ENCODE measurements at places on chromosomes 16 and 17. TPM values are rescaled to one million over a fixed set of nuclear protein-coding genes. Genes with fewer than 3 reads are reported as not detected.

GRCh38 chr17:6078458-6078871, 8.3 kb downstream of the WSCD1 start:
- no peak for ATAC-seq

- peak; percentile 44 for ATAC-seq
These were observed 5.9 kb downstream of the SLC5A11 start for GRCh38 chr16:24851700-24852099.

DNA sequence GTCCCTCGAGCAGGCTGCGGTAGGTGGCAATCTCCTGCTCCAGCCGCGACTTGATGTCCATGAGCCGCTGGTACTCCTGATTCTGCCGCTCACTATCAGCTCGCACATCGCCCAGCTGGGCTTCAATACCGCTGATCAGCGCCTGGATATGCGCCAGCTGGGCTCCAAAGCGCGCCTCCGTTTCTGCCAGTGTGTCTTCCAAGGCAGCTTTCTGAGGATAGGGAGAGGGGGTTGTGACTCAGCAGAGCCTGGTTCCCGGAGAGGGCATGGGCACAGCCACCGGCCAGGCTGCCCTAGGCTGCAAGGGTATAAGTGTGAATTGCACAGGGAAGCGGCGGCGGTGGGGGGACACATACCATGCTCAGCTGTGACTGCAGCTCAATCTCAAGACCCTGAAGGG, 4.3 kb downstream of the KRT19 start:
- no peak for ATAC-seq

DNA sequence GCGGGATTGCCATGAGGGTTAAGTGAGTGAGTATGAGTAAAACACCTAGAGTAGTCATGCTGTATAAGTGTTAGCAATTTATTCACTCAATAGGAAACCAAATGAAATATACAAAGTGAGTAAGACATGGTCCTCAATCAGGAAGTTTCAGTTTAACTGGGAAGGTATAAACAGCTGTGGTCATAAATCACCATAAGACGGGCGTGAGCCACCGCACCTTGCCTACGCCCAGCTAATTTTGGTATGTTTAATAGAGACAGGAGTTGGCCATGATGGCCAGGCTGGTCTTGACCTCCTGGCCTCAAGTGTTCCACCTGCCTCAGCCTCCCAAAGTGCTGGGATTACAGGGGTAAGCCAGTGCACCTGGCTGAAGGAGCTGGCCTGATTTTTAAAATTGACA, 27.0 kb downstream of the RNF135 start:
- ATAC-seq: peak; percentile 56

DNA sequence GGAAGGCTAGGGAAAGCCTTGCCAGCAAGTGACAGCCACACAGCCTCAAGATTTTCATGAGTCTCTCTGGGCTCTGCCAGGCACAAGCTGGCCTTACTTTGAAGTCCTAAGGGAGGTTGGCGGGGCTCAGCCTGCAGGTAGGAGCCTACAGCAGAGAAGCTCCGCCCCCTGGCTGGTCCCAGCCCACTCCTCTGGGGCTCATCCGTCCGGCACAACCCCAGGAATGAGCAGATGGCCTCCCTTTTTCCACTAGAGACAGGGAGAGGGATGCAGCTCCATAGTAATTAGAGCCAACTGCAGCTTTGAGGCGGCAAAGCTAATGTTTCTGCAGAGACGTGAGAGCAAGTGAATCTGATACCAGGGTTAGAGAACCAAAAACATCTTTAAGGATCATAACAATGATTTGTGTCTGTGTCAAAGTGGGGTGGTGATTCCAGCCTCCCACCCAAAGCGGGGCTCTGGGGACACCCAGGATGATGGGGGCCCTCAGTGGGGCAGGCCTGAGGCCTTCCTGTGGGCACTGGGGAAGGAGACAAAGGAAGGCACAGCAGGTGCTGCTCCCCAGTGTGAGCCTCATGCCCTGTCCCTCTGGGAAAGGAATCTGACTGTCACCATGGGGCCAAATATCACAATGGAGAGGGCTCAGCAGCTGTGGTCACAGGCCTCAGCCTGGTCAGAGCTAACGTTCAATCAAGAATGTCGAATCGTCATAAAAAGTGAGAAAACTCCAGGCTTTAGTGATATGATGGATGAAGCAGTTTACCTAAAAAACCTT, 61.5 kb downstream of the RBFOX3 start:
- no peak for ATAC-seq

- ATAC-seq: no peak
These were observed 207.0 kb upstream of the COX10 start for GRCh38 chr17:13862346-13862745.

DNA sequence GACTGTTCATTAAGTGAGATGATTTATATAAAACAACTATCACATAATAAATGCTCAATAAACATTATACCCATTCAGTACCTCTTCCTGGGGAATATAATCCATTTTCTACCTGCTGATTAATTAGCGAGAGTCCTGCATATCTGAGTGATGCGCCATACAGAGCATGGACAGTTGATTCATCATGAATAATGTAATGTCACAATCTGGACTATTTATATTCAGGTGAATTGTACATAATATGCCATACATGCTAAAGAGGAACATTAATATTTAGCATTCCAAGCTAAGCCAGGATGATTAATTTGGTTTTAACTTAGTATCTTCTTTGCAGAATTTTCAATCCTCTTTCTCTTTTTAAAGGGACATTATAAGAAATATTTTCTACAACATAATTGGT, 362.0 kb upstream of the XYLT1 start:
- no peak for ATAC-seq

DNA sequence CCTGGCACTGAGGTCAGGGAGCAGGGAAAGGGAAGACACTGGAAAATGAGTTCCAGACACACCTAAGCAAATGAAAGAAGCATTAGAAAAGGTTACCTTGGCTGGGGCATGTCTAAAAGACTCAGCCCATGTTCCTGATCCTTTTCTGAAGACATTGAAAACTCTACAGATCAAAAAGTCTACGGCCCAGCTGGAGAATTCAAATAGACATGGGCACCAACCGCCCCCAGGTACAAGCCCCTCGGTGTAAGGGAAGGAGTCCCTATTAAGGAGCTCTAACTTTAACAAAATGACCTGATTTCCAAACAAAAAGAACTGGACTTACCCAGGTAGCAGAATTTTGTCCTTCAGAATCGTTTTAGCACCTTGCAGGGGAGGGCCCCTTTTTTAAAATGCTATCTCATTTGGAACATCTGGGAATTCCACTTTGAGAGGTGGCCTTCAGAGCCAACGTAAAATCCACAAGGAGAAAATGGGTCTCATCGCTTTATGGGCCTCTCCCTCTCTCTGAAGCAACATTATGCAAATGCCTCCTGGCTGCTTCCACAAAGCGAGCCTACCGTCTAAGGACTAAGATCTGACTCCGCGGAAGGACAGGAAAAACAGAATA, 43.6 kb upstream of the RBFOX3 start:
- no peak for ATAC-seq

GRCh38 chr17:9389111-9389527, 186.5 kb downstream of the STX8 start:
- peak; percentile 92 for ATAC-seq

DNA sequence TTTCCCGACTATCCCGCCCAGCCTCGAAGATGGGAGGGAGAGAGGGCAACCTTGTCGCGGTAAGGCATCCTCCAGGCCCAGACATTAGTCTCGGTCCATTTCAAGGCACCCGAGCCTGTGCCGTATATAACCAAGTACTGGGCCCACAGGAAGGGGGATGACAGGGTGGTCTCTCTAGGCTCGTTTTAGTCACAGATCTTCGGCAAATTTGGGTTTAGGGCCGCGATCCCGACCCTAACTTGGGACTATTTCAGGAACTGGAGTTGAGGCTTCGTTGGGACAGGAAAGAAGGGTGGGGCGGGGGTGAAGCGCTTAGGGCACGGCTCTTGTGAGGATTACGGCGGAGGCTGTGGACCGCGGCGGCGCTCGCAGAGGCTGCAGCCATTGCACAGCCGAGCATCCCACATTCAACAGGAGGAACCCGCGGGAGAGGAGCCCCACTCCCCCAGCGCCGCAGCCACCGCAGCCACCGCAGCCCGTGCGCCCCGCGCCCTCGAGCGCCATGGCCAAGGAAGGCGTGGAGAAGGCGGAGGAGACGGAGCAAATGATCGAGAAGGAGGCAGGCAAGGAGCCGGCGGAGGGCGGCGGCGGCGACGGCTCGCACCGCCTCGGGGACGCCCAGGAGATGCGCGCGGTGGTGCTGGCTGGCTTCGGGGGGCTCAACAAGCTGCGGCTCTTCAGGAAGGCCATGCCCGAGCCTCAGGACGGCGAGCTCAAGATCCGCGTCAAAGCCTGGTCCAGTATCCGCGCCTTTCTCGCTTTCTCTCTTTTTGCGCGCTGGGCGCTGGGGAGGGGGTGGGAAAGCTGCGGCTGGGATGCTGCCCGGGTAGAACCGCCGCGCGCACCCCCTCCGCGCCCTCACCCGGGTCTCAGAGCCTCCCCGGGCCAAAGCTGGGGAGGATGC, at the start of gene VAT1L:
Gene VAT1L, plus strand, starts transcription at position 384 of the 904 bp plus-strand sequence. Its CDS starts 119 bp downstream, at position 503.
- ATAC-seq: no peak

DNA sequence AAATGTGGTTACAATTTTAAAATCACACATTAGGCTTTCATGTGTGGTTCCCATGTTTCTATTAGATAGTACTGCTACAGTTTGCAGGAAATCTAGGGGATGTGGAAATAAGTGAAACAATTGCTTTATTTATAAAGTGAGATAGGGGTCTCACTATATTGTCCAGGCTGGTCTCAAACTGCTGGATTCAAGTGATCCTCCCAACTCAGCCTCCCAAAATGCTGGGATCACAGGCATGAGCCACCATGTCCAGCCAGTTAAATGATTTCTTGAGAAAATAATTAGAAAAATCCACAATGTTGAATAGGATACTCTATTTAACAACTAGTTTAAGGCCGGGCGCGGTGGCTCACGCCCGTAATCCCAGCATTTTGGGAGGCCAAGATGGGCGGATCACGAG, 42.0 kb downstream of the UBE2G1 start:
- ATAC-seq: no peak

GRCh38 chr16:67163999-67164558, 466 bp upstream of the HSF4 start:
- no peak for ATAC-seq

GRCh38 chr17:46758614-46759013, 59.9 kb downstream of the WNT3 start:
- ATAC-seq: peak; percentile 55

DNA sequence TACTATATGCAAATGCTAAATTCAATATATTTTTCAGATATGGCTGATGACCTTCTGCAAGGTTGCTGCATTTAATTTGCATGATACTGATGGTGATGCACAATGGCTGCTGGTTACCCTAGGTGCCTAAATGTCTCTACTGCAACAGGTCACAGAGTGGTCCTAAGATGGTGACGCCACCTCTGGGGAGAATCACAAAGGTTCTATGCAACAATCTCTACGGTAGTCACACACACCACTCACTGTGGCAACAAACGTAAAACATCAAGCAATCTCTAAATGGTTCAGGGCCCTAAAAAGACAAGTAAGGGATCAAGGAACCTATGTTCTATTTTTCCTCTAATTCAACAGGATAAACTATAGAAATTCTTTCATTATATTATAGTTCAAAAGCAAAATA, 293.3 kb downstream of the CEP112 start:
- ATAC-seq: no peak

DNA sequence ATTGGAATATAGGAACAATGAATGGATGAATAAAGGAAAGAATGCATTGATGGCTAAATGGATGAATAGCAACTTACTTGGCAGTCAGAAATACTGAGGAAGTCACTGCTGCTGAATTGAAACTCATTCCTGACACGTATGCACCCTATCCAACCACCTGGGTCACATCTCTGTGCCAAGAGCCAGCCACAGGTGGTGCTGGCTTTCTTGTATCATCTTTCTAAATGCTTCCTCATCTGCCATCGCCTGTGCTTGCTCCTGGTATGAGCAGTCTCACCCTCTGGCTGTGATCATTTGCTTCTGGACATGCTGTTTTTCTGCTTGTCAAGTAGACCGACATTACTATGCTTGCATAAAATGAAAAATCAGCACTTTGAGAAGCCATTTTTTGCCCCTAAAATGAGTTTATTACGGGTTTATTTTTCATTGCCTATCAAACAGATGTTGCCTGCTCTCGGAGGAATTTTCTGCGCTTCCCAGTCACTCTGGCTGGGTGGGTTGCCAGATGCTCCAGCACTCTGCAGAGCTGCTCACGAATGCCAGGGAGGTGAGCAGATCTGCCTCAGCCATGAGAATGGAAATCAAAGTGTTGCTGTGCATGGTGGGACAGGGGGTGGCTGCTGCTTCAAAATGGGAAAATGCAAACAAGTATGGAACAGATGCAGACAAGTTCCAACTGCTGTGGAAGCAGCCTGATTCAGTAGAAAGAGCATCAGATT, 1349.6 kb upstream of the CDH8 start:
- peak; percentile 52 for ATAC-seq

GRCh38 chr16:12704492-12705111, 99.1 kb downstream of the CPPED1 start:
- no peak for ATAC-seq

- ATAC-seq: peak; percentile 49
These were observed 2.3 kb upstream of the NT5M start for GRCh38 chr17:17300624-17301568.

GRCh38 chr17:76523084-76524037, 14.1 kb downstream of the CYGB start:
- ATAC-seq: peak; percentile 72

GRCh38 chr16:85593494-85594221, 19.5 kb upstream of the GSE1 start:
- ATAC-seq: no peak

DNA sequence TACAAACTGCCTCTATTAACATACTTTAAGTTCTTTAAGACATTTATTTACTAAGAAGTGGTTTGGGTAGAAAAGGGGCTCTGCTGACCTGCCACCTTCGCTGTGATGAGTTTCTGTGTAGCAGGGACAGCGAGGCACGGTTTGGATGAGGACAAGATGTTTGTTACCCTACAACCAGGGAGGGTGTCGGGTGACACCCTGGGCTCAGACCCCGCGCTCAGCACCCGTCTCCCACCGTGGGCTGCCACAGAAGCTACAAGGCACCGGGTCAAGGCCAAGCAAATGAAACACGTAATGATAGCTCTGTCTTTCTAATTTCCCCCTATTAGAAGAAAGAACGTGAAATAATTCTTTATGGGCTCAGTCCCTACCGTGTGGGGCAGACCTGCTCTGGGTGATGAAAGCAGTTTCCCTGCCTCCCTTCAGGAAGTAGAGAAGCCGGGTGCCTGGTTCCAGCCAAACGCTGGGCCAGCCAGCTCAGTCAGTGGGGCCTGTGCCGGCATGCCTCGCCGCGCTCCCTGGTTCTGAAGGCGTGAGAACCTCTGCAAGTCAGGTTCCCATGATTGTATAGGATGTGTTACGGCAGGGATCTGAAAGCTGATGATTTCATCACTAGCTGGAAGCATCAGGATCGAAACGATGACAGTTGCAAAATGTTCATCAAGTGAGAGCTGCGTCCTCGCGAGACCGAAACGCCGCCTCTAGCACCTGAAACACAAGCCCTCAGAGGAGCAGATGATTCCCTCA, 3.9 kb downstream of the ZNF750 start:
- peak; percentile 86 for ATAC-seq

TNFRSF13B gene
- total RNA-seq: 0.28 TPM

COX6A2 gene
- 0.48 TPM for total RNA-seq

KCNH4 gene
- total RNA-seq: not detected

RNF43 gene
- 7.4 TPM for total RNA-seq

SNAI3 gene
- 0.28 TPM for total RNA-seq

TSNAXIP1 gene
- total RNA-seq: 0.40 TPM

UBALD1 gene
- 12.7 TPM for total RNA-seq

GPRC5C gene
- total RNA-seq: 13.0 TPM

Data from esophagus mucosa (tissue), 1 donor.